Suppressor macrophage treated with lipopolysaccharide for 4 hours (primary cell): ENCODE measurements at places on chromosomes 3 and 15.

DNA sequence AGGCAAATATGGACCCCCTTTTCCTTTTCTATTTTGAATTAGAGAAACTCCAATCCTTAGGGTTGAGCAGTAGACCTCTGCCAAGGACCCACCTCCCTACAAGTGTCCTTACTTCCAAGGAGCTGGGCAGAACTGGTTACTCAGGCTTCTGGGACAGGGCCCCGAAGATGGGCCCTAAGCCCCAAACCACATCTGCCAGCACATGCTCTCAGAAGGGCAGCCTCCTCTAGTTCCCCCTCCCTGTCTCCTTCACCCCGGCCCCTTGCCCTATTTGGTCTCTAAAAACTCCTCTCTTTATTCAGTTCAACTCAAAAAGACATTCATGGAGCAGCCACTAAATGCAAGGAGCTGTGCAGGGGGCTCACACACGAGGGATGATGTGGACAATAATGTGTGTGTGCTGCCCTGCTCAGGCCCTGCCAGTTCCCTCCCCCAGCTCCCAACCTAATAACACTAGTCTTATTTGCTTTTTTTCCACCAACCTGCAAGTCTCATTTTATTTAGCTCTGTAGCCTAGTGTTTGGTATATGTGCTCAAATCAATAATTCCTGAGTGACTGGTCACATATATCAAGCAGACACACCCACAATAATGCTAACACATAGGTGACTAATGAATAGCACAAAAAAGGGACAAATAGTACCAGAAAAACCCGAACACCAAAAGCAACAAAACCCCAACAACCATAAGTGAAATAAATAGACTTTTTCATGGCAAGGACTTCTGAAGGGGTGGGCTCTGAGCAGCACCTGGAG is 12.2 kb downstream of the ZDHHC3 start:
- DNase-seq, result no peak

DNA sequence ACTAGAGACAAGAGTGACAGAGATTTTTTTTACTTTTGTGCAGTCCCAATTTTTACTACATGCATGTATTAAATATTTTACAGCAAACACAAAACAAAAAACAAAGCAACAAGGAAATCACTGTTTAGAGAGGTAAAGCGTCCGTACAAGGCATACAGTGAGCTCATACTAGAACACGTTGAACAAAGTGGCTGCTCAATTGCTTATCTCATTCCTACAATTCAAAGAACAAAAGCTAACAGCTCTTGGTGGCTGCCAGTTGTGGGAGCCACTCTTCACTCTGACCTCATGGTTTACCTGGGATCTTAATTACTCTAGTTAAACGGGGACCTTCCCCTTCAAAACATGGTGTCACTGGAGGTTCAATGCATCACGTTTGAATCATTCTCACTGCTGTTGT is 7.6 kb upstream of the ARHGEF26 start:
- no peak for DNase-seq

- no peak for DNase-seq
These were observed 16.6 kb upstream of the SEC13 start for GRCh38 chr3:10337323-10338163.

GRCh38 chr15:94206463-94207167 is 24.7 kb upstream of the MCTP2 start:
- peak; percentile 91 for DNase-seq

DNA sequence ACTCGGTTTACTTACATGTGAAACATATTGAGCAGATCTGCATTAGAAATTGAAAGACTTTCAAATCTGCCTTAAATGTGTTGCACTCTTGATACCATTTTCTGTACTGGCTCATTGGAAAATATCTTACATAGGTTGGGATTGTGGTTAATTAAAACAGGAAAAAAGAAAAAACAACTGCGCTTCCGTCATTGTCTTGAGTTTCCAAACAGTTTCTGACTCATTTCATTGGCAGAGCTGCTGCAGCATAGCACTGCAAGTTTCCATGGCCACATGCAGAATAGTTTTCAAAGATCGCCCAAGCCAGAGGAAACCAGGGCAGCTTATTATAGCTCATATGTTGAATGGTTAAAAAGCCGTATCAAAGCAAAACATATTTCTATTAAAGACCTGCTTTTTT is 446.6 kb upstream of the BCHE start:
- DNase-seq, result no peak
